ENCODE measurements at places on chromosomes 12 and 14.

GRCh38 chr12:56749359-56749758 is 2.8 kb downstream of the PRIM1 start:
- DNase-seq = no peak

- DNase-seq = no peak
Measured at GRCh38 chr12:20572451-20572850, 122.7 kb upstream of the SLCO1C1 start.

- DNase-seq = no peak
Measured at GRCh38 chr14:62017651-62018230, 255.5 kb downstream of the SNAPC1 start.

- no peak for DNase-seq
Measured at GRCh38 chr12:89636052-89636775, 72.4 kb downstream of the ATP2B1 start.

- DNase-seq = no peak
Measured at GRCh38 chr14:103560691-103561090, 1.8 kb downstream of the BAG5 start.

GRCh38 chr14:96565811-96566210 is 63.6 kb downstream of the PAPOLA start:
- DNase-seq = no peak

- DNase-seq = no peak
Measured at GRCh38 chr14:37139710-37140109, 32.7 kb downstream of the SLC25A21 start.
